ENCODE measurements at places on chromosomes 4 and X. TPM values are rescaled to one million over a fixed set of nuclear protein-coding genes. Genes with fewer than 3 reads are reported as not detected.

The LRPAP1 gene
- total RNA-seq, result 282 TPM

The GPR34 gene
- total RNA-seq, result under 0.01 TPM

The ZFP92 gene
- 0.83 TPM for total RNA-seq

The ABCG2 gene
- total RNA-seq, result 1.8 TPM

The NDST3 gene
- 2.4 TPM for total RNA-seq

The TMEM150C gene
- 0.30 TPM for total RNA-seq

The RNF212 gene
- 1.8 TPM for total RNA-seq

The AWAT2 gene
- total RNA-seq, result not detected

The CWH43 gene
- total RNA-seq, result not detected

The IDUA gene
- total RNA-seq, result 29.4 TPM

The UNC5C gene
- total RNA-seq, result not detected

The CSAG2 gene
- not detected for total RNA-seq

The TXK gene
- 0.59 TPM for total RNA-seq

The SULT1E1 gene
- 9.2 TPM for total RNA-seq

The ATOH1 gene
- not detected for total RNA-seq

The TIGD2 gene
- total RNA-seq, result 22.9 TPM

The SLC39A8 gene
- 11.1 TPM for total RNA-seq

The ABCD1 gene
- 25.5 TPM for total RNA-seq

The BEX1 gene
- 0.89 TPM for total RNA-seq

The HTR2C gene
- total RNA-seq, result not detected

The NAP1L2 gene
- total RNA-seq, result 0.59 TPM

The OTUD6A gene
- not detected for total RNA-seq

The LRCH2 gene
- 19.7 TPM for total RNA-seq

The ZNF185 gene
- 2.4 TPM for total RNA-seq

The IBSP gene
- not detected for total RNA-seq

The CCDC160 gene
- 0.30 TPM for total RNA-seq

The TLR6 gene
- 1.8 TPM for total RNA-seq

The CAPN6 gene
- total RNA-seq, result not detected

The HSD17B13 gene
- total RNA-seq, result 0.30 TPM

The CLTRN gene
- total RNA-seq, result 0.42 TPM

The SSX2B gene
- total RNA-seq, result not detected

The SH3RF1 gene
- 14.6 TPM for total RNA-seq

Data from smooth muscle cell of the umbilical artery (primary cell).